ENCODE measurements at places on chromosomes 16 and 17.

- no peak for DNase-seq
Observed at GRCh38 chr16:31355431-31356100, 590 bp downstream of the ITGAX start.

GRCh38 chr17:40378966-40379365 is 14.4 kb upstream of the GJD3 start:
- DNase-seq: no peak

- DNase-seq: no peak
Observed at GRCh38 chr16:51759329-51759728, 608.3 kb upstream of the SALL1 start.

DNA sequence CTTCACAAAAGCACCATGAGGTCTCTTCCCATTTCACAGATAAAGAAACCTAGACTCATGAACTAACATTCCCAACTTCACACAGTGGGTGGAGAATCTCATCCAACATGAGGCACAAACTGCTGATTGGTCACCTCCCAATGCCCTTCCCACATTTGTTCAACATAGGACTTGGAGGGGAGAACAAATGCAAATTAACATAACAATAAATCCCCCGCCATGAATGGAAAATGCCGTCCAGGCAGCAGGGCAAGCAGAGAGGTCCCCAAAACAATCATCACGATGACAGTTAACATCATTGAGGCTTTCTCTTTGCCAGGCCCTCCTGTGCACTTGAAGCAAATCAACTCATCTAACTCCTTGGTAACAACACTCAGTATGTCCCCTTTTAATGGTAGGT is 185.3 kb downstream of the TMEM132E start:
- DNase-seq: no peak

DNA sequence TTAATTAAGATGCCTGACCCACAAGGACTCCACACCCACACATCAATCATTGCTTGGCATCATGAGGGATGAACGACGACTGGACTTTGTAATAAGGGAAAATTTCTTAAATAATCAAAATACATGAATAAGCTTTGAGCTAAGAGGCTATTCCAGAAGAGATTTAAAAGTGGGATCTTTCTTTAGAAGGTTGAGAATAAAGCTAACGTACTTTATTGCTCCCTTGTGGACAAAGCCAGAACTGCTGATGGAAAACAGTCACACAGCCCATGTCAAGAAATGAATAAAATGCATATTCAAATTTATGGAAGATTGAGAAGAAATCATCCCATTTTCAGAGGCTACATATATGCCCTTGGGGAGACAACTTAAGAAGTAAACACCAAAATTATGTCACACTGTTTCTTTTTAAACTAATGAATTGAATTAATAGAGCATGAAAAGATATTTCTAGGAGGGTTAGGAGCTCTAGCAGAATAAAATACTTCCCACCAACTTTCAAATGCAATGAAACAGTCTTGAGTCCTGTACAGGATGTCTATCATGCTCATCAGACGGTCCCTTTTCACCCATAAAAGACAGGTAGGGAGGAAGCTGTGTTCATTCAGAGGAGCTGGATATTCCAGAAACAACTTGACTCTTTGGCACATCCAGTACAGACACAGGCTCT is 60.2 kb upstream of the PHOSPHO1 start:
- no peak for DNase-seq

- DNase-seq: no peak
Observed at GRCh38 chr17:62868723-62869122, 60.6 kb upstream of the MARCHF10 start.

DNA sequence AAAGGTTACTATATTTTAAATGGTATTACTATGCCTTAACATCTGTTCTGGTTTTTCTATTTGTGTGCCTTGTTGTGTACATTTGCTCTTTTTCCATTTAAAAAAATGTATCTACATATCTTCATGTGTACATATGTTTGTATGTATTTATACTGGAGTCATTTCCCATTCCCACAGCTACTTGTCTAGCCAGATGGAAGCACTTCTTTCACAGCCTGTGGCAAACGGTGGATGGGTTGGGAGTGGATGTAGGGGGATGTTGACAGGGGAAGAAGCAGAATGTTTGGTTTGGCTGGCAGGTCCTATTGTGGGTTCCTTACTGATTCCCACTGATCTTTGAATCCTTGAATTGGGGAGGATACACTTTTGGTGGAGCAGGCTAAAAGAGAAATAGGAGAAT is 93.6 kb upstream of the CNTNAP4 start:
- DNase-seq: no peak

DNA sequence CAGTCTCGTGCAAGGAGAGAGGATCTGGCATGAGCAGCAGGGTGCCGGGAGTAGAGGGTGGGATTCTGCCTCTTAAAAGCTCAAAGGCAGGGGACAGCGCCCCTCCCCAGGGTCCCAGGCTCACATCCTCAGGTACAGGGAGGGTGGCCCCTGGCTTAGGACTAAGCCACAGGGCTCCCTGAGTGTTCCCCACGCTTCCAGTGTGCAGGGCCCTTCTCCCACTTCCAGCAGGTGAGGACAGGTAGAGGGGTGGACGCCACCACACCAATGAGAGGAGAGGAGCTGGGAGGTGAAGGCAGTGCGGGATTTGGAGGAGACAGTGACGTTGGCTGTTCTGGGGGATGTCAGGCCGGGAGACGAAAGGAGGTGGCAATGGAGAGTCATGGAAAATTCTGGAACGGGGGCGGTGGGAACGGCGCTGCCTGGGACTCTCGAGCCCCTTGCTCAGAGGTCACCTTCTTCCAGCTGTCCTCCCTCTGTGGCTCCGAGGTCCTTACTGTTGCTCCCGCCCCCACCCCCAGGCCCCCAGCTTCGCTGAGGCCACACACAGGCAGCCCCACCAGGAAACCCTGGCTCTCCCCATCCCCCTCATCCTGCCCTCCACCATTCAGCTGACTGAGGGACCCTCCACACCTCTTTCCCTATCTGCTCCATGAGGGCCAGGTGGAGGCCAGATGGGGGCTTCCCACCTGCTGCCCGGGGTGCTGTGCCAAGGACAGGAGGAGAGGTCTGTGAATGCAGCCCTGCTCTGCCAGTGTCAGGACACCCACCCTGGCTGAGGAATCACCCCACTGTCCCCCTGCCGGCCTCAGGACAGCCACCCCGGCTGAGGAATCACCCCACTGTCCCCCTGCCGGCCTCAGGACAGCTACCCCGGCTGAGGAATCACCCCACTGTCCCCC is 57.7 kb upstream of the ACSF3 start:
- no peak for DNase-seq

DNA sequence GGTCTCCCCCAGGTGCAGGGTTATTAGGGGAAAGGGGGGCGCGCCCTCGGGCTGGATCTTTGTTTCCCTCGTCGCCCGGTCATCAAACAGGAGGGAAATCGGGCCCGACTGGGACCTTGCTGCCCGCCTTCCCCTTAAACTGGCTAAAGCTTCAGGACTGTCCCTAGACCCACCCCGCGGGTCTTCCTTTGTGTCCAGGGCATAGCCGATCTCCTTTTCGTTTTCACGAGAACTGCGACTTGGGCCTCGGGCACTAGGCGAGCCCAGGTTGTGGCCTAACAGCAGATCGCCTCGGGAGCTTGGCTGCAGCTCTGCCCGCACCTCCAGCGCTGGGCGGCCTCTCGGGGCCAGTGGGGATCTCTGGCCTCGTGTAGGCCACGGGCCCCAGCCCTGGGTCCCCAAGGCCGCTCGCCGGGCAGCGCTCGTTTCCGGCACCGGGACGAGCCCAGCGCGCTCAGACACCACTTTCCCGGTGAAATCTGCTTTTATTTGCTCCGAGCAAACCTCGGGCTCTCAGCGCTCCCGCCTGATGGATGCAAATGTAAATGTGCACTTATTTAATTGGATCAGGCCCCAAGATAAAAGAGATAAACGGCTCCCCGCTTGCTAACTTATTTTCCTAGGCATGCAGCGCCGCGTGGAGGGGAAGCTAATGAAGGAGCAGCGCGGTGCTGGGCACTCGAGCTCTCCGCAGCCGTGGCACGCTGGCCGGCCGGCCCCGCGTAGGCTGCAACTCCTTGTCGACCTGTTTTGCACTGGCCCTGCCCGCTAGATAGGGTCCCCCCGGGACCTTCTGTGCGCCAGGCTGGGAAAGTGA is 7.8 kb downstream of the IRX5 start:
- no peak for DNase-seq

- DNase-seq: no peak
Observed at GRCh38 chr17:53129863-53130262, 692.9 kb upstream of the KIF2B start.

GRCh38 chr17:33106525-33107165 is 115.0 kb downstream of the SPACA3 start:
- no peak for DNase-seq

DNA sequence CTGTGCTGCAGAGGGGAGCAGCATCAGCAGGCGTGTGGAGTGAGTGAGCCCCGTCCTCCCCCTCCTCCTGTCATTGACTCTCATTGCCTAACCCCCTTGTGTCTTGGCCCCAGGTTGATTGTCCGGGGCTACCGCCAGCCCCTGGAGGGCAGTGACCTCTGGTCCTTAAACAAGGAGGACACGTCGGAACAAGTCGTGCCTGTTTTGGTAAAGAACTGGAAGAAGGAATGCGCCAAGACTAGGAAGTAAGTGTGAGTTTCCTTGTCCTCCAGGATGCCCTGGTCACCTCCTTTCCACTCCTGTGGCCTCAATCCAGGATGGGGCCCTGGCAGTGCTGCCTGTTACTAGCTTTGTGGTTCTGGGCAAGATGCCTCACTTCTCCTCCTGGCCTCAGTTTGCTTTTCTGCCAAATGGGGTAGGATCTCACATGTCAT is 87.0 kb downstream of the ABCC1 start:
- no peak for DNase-seq

GRCh38 chr17:1179112-1179817 is 516 bp downstream of the ABR start:
- DNase-seq: no peak

GRCh38 chr16:21646091-21646490 is 6.3 kb downstream of the IGSF6 start:
- no peak for DNase-seq

- DNase-seq: no peak
Observed at GRCh38 chr16:19883296-19883965, 1.2 kb downstream of the GPRC5B start.

DNA sequence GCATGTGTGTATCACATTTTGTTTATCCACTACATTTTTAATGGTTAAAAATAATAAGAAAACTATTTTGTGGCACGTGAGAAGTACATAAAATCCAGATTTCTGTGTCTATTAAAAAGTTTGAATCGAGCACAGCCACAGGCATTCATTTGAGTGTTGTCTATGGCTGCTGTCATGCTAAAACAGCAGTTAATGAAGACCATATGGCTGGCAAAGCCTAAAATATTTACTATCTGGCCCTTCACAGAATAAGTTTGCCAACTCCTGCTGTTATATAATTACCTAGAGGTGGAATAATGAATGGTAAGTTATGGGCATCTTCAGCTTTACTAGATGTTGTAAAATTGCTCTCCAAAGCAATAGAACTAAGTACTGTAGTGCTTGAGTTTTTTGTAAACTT is 30.5 kb downstream of the TMEM98 start:
- DNase-seq: no peak

DNA sequence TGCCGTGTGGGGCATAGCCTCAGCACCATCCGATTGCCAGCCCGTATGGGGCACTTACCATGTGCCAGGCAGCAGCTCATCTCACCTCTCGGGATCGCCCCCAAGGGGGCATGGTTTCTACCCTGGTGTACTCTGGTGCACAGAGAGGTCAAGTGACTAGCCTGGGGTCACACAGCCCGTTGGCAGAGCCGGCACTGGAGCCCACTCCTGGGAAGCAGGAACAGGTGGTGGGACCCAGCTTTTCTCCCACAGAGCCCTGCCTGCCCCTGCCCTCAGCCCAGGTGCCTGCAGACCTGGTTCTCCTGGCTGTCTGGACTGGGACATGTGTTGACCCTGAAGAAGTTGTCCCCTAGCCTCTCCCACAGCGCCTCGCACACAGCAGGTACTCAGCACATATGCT is 141.8 kb upstream of the CIBAR2 start:
- DNase-seq: no peak

DNA sequence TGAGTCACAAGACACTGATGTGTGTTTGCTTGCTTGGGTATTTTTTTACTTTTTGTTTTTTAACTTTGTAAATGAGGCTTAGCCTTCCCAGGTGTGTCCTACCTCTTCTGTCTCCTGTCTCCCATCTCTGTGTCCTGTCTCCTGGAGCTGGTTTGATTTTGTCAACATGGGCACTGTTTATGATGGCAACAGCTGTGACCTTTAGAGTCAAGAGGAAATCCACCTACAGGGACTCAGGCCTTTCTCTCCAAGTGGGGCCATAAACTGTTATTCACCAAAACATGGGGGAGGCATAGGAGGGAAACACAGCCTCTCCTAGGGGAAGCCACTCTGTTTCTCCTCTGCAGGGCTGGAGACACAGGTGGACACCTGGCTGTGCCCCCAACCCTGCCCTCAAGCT is 13.1 kb upstream of the PLCG2 start:
- no peak for DNase-seq

DNA sequence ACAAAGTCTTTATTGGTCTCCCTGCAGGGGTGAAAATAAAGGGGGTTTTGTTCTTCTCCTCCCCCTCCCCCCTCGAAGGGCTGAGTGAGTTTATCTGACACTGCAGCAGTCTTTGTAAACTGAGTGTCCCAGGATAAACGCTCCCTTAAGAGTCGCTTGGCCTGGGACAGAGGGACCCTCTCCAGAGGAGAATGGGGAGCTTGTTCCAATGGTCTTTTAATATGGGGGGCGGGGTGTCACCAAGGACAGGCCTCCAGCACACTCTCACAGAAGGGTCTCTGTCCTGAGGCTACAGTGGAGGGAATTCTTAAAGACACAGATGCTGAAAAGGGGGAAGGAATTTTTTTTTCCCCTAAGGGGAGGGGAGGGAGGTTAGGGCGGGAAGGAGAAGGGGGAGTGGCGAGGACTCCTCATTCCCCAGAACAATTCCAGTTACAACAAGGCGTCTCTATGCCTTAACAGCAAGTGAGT is 455.5 kb downstream of the SOX9 start:
- no peak for DNase-seq

DNA sequence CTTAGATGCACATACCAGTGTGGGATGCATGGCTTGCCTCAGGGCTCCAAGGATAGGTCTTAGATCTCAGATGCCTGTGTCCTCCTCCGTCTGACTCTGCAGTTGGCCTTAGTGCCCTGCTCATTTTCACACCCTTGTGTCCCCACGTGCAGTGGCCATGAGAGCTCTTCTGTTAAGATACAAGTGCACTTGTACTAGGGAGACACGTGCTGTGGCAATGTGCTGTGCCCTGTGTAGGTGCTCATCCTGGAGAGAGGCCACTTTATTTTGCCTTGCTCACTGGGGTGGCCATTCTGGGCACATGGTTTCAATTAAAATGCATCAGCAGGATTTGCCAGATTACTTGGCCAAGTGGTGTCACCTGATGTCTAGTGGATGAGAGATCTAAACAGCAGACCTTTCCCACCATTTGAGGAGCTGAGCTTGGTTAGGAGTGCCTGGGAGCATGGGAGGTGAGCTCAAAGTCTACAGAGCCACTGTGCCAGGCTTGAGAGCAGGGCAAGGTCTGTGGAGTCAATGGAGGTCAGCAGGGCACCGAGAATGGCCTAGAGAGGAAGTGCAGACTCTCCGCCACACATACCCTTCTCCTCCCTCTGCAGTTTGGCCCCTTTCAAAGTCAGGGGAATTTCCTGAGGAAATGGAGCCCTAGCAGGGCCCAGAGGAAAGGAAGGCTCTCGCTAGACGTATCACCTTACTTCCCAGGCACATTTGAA is 25.2 kb upstream of the SMPD3 start:
- DNase-seq: no peak

GRCh38 chr17:77212081-77212832 is 71.5 kb downstream of the SEC14L1 start:
- DNase-seq: no peak

Data from stimulated activated CD8-positive, alpha-beta memory T cell treated with anti-CD3 and anti-CD28 coated beads, Interleukin-7, amount 100 ng/mL, for 4 hours (primary cell).